Activated CD8-positive, alpha-beta T cell treated with anti-CD3 and anti-CD28 coated beads, Interleukin-2, amount 10 ng/mL, durations not matched to agents 7 days and 5 days (primary cell): ENCODE measurements at places on chromosomes 11 and 22. TPM values are rescaled to one million over a fixed set of nuclear protein-coding genes. Genes with fewer than 3 reads are reported as not detected.
A peak's percentile ranks its signal among the peaks of the same experiment; 100 is the strongest.

- H3K4me1 ChIP-seq = no peaks in the 10 kb centered on the region
- no peak overlapping the region for H3K27ac ChIP-seq
- no peaks in the 10 kb centered on the region for H3K36me3 ChIP-seq
- no peak overlapping the region for H3K4me3 ChIP-seq
Measured at GRCh38 chr22:17477391-17477833, 85.9 kb upstream of the SLC25A18 start.

- no peak overlapping the region for H3K27ac ChIP-seq
- no peaks in the 10 kb centered on the region for H3K4me1 ChIP-seq
- DNase-seq = no peak
- no peak overlapping the region for H3K4me3 ChIP-seq
- H3K36me3 ChIP-seq = no peaks in the 10 kb centered on the region
Measured at GRCh38 chr11:79807506-79807905, 366.7 kb upstream of the TENM4 start.

- H3K4me1 ChIP-seq = peaks cover 23% of the 10 kb centered on the region
- H3K27ac ChIP-seq = peak overlapping the region; percentile 34
- no peaks in the 10 kb centered on the region for H3K27me3 ChIP-seq
- peaks cover 42% of the 10 kb centered on the region for H3K36me3 ChIP-seq
Measured at GRCh38 chr11:2940147-2940920, 11.1 kb upstream of the PHLDA2 start.

DNA sequence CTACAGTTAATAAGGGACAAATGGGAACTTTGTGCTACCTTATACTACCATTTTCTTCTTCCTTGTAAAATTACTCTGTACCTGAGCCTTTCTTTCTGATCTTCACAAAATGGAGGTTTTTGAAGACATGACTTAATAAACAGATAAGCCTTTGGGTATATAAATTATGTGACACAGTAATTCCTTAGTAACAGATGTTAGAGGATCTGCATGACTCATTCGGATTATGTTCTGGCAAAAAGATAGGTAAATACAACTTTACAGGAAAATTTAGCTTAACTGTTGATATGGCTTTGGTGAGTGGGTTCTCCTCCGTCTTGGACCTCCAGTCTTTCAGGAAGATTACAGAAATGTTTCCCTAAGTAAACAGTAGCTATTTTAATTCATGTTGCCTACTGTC lies 61.8 kb downstream of the BID start:
- no peak overlapping the region for H3K4me3 ChIP-seq
- H3K27ac ChIP-seq = no peak overlapping the region
- DNase-seq = no peak
- no peaks in the 10 kb centered on the region for H3K27me3 ChIP-seq
- peaks cover 2% of the 10 kb centered on the region for H3K4me1 ChIP-seq
- no peaks in the 10 kb centered on the region for H3K36me3 ChIP-seq

DNA sequence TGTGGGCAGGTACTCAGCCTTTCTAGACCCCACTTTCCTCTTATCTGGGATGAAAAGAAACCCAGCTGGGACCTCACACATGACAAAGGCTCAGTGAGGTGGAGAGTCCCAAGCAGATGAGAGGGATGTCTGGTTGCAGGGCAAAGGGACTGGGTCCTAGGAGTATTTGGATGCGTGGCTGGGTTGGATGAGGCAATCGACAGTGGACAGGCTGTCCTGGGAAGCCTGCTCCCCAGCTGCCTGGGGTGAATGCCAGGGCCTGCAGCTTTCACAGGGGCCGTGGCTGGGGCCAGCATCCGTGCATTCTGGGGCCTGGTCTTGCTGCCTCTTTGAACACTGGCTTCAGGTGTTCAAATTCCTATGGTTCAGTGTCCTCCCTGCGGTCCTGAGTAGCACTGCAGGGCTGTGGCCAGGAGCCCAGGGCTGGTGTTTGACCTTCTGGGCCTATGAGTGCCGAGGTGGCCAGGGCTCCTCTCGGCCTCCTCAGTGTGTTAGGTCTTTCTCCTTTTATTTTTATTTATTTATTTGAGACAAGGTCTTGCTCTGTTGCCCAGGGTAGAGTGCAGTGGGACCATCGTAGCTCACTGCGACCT lies 65.3 kb downstream of the MCM5 start:
- DNase-seq = no peak
- H3K27ac ChIP-seq = no peak overlapping the region
- H3K4me1 ChIP-seq = no peaks in the 10 kb centered on the region
- no peak overlapping the region for H3K4me3 ChIP-seq
- peaks cover 15% of the 10 kb centered on the region for H3K36me3 ChIP-seq
- H3K27me3 ChIP-seq = no peaks in the 10 kb centered on the region

GRCh38 chr11:86487671-86488070 lies 113.0 kb downstream of the CCDC81 start:
- H3K27ac ChIP-seq = no peak overlapping the region
- DNase-seq = no peak
- no peaks in the 10 kb centered on the region for H3K27me3 ChIP-seq
- no peaks in the 10 kb centered on the region for H3K36me3 ChIP-seq

ANO9 gene
- 72.6 TPM for total RNA-seq

OR5T2 gene
- total RNA-seq = not detected

GGT5 gene
- total RNA-seq = 0.44 TPM
